ENCODE measurements at places on chromosomes 1 and 21. TPM values are rescaled to one million over a fixed set of nuclear protein-coding genes. Genes with fewer than 3 reads are reported as not detected.

The XCL1 gene
- total RNA-seq = 4.1 TPM

- H3K27ac ChIP-seq = peak overlapping the region; percentile 82
- peak; percentile 69 for DNase-seq
- H3K4me1 ChIP-seq = peaks cover 16% of the 10 kb centered on the region
- H3K36me3 ChIP-seq = no peaks in the 10 kb centered on the region
- peaks cover 15% of the 10 kb centered on the region for H3K27me3 ChIP-seq
These were observed 302.0 kb downstream of the DUSP10 start for GRCh38 chr1:221439747-221440501.

- H3K27me3 ChIP-seq = no peaks in the 10 kb centered on the region
- H3K27ac ChIP-seq = peak overlapping the region; percentile 9
- peaks cover 61% of the 10 kb centered on the region for H3K4me1 ChIP-seq
- no peak overlapping the region for H3K4me3 ChIP-seq
These were observed 25.9 kb downstream of the DYRK1A start for GRCh38 chr21:37392441-37392840.

The LIN28A gene
- total RNA-seq = not detected

DNA sequence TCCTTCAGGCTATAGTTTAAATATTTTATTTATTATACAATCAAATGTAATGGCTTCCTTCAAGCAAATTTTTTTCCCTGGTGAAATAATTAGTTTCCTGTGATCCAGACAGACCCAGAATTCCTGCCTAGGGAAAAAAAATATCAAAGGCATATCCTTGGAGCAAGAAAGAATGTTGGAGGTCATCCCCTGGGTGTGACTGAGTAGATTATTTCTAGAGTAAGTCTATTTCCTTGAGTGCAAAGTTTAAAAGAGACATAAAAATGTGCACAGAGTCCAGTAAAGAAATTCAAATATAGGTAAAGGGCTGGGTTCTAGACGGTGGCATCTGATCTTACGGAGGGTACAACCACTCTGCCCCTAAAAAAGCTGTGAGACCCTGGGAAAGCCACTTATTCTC lies 32.2 kb upstream of the SAMD13 start:
- no peaks in the 10 kb centered on the region for H3K36me3 ChIP-seq
- no peak for DNase-seq
- no peak overlapping the region for H3K4me3 ChIP-seq
- peaks cover 14% of the 10 kb centered on the region for H3K4me1 ChIP-seq
- no peak overlapping the region for H3K27ac ChIP-seq

The LCE1E gene
- not detected for total RNA-seq

DNA sequence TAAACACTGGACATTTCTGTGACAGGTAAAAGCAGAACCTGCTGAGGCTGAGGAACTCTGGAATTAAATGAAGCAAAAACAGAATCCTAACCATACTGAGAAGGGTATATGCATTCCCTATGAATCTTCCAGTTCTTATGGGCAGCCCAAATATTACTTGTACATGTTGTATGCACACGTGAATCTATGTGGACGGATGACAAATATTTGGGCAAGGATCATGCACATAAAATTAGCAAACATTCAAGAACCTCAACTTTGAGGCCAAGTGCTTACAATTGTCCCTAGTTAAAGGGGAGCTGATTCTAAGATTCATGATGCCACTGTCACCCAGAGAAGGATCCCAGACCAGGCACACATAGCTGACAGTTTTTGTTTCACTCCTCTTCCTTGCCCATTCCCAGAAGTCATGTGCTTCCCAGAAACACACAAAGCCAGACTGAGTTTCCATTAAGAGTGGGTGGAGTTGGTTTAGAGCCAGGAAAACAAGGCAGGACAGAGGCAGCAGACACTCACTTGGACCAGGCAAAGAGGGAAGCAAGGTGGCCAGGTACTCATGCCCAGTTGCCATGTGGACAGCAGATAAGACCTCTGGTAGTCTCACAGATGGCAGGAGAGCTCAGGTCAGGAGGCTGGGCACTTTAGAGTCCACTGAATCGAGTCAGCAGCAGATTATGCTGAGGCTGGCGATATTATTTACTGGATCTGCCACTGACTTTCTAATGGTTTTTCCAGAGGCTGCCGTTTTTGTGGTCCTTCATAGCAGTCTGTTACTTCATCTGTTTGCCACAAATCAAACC lies 25.6 kb downstream of the AK2 start:
- peaks cover 24% of the 10 kb centered on the region for H3K4me1 ChIP-seq
- no peaks in the 10 kb centered on the region for H3K27me3 ChIP-seq
- peak overlapping the region; percentile 34 for H3K27ac ChIP-seq
- peaks cover 60% of the 10 kb centered on the region for H3K36me3 ChIP-seq
- no peak for DNase-seq
- no peak overlapping the region for H3K4me3 ChIP-seq

The CASQ1 gene
- total RNA-seq = not detected
